Neural crest cell (in vitro differentiated cells): ENCODE measurements at places on chromosomes 16 and 17. TPM values are rescaled to one million over a fixed set of nuclear protein-coding genes. Genes with fewer than 3 reads are reported as not detected.

- H3K4me1 ChIP-seq = peaks cover 24% of the 10 kb centered on the region
- H3K27me3 ChIP-seq = no peaks in the 10 kb centered on the region
- H3K27ac ChIP-seq = peak overlapping the region; percentile 19
- H3K4me3 ChIP-seq = no peak overlapping the region
These were observed 75.2 kb downstream of the KATNIP start for GRCh38 chr16:27625050-27625697.

DNA sequence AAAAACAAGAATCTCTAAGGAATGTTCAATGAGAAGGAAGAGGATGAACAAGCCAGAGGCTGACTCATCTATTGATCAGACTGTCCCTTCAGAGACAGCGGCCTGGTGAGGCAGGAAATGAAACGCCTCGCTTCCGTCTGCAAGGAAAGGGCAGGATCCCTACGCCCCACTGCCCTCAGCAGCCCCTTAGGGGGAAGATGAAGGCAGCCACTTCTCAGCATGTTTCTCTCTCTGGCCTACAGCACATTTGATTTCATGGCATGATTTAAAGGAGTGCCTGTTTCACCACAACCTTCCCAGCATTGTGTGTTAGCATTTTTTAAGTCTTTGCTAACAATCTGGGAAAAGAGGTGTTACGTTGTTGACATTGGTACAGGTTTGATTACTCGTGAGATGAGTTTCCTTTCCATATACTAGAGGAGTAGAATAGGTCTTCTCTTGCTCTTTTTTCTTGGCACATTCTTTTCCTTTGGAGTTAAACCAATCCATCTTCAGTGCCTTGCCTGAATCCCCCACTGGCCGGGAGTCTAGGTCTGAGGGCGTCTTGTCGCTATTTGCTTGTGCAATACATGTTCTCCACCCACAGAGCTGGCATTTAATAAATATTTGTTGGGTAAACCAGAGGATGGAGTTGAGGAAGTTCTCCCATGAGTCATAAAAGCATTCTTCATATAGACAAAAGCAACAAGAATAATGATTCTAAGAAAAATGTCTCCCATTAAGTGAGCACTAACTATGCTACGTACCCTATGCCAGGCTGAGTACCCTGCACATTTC is 47.4 kb downstream of the RBFOX3 start:
- peaks cover 19% of the 10 kb centered on the region for H3K4me1 ChIP-seq
- H3K27me3 ChIP-seq = no peaks in the 10 kb centered on the region
- no peaks in the 10 kb centered on the region for H3K36me3 ChIP-seq
- H3K4me3 ChIP-seq = no peak overlapping the region
- no peak for DNase-seq
- peak overlapping the region; percentile 71 for H3K27ac ChIP-seq

DNA sequence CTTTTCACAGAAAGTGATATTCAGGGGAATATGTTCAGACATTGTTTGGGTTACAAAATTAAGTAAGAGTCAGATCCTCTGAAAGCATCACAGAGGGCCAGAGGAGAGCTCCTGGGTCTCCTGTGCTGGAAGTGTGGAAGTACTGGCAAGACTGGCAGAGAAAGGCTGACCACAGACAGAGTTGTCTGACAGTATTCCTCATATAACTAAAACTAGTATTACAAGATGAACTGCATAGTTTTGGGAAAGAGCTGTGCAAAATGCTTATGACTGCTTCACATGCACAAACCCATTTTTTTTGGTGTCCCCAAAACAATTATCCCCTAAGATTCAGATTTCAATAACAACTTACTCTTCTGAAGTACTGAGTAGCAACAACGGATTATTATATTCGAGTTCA is 35.2 kb downstream of the N4BP1 start:
- H3K4me1 ChIP-seq = peaks cover 8% of the 10 kb centered on the region
- no peak overlapping the region for H3K27ac ChIP-seq
- H3K36me3 ChIP-seq = peaks cover 17% of the 10 kb centered on the region
- no peak for DNase-seq

GRCh38 chr17:79632432-79632735 is 21.5 kb upstream of the RBFOX3 start:
- H3K27ac ChIP-seq = no peak overlapping the region
- no peak overlapping the region for H3K4me3 ChIP-seq
- H3K36me3 ChIP-seq = no peaks in the 10 kb centered on the region
- DNase-seq = no peak
- H3K4me1 ChIP-seq = peaks cover 18% of the 10 kb centered on the region

GRCh38 chr17:50677851-50678375 is 29.8 kb downstream of the ANKRD40 start:
- no peak for DNase-seq
- no peaks in the 10 kb centered on the region for H3K27me3 ChIP-seq
- H3K4me3 ChIP-seq = no peak overlapping the region
- H3K27ac ChIP-seq = no peak overlapping the region
- H3K36me3 ChIP-seq = no peaks in the 10 kb centered on the region

DNA sequence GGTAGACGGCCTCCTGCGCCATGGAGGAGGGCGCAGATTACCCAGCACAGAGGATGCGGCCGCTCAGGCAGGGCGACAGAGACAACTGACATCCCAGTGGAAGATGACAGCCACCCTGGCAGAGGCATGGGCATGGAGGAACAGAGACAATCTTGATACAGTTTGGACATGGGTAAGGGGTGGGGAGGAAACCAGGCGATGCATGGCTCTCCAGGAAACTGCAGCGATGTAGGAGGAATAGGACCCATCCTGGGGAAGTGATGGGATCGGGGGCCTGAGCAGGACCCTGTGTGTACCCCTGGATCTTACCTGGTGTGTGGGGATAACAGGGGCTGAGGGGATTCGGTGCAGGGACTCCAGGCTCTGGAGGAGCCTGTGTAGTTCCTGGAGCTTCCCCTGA is 4.6 kb downstream of the OSBPL7 start:
- no peaks in the 10 kb centered on the region for H3K36me3 ChIP-seq
- H3K4me3 ChIP-seq = no peak overlapping the region
- H3K27ac ChIP-seq = peak overlapping the region; percentile 43
- no peaks in the 10 kb centered on the region for H3K27me3 ChIP-seq

Gene C17orf50
- total RNA-seq = 0.23 TPM in 1 of 2 replicates, not detected in the other
